ENCODE measurements at places on chromosomes 6 and 20. TPM values are rescaled to one million over a fixed set of nuclear protein-coding genes. Genes with fewer than 3 reads are reported as not detected.

GRCh38 chr6:164990901-164991300 lies 318.5 kb downstream of the C6orf118 start:
- H3K4me3 ChIP-seq: no peak overlapping the region
- no peak for DNase-seq
- no peaks in the 10 kb centered on the region for H3K27me3 ChIP-seq
- H3K36me3 ChIP-seq: no peaks in the 10 kb centered on the region

DNA sequence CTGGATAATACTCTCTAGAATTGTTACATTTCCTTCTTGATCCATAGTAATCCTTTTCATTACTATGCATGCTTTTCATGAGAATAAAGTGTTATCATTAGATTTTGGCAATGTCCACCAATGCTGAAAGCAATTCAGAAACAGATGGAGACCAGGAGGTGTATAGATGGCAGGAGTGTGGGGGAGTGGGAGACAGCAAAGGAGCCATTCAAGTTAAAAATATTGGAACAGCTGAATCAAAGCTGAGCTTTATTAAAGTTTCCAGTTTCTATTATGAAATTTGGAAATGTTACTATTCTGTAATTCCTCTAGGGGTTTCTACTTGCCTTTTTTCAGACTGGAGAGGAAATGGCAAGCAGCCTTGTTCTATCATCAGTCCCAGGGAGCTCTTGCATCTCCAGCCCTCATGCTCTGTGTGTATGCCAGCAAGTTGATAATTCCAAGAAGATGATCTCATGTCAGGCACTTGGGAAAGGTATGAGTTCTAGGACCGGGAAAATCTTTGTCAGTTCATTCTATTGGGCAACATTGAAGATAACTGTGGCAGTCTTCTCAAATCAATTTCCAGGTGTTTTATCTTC lies 228.0 kb downstream of the CD109 start:
- H3K36me3 ChIP-seq: no peaks in the 10 kb centered on the region
- no peak for DNase-seq
- H3K4me1 ChIP-seq: no peaks in the 10 kb centered on the region
- no peaks in the 10 kb centered on the region for H3K27me3 ChIP-seq

DNA sequence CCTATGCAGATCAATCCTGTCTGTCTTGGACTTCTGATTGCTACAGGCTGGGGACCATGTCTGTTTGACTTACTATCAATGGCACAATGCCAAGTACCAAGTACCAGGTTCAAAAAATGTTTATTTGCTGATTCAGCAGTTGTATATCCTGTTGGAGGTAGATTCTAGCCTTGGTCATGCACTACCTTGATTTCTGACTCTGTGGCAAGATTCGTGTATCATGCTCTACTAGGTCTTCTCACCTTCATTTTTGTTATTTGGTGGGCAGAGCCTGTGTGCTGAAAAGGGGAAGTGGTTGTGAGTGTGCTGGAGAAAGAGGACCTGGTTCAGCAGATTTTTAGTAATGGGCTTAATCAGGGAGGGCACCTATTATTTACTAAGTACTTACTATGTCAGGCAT lies 192.4 kb upstream of the MYLIP start:
- no peak overlapping the region for H3K4me3 ChIP-seq
- no peaks in the 10 kb centered on the region for H3K27me3 ChIP-seq
- no peak overlapping the region for H3K27ac ChIP-seq

- DNase-seq: no peak
- no peak overlapping the region for H3K27ac ChIP-seq
- H3K4me1 ChIP-seq: no peaks in the 10 kb centered on the region
- H3K27me3 ChIP-seq: no peaks in the 10 kb centered on the region
Observed at GRCh38 chr6:90605749-90606340, 19.0 kb upstream of the MAP3K7 start.

ECI2 gene
- 64.0 TPM for total RNA-seq
